Sigmoid colon (tissue), 7 donors: ENCODE measurements at places on chromosomes 2 and 18. TPM values are rescaled to one million over a fixed set of nuclear protein-coding genes. Genes with fewer than 3 reads are reported as not detected.

DNA sequence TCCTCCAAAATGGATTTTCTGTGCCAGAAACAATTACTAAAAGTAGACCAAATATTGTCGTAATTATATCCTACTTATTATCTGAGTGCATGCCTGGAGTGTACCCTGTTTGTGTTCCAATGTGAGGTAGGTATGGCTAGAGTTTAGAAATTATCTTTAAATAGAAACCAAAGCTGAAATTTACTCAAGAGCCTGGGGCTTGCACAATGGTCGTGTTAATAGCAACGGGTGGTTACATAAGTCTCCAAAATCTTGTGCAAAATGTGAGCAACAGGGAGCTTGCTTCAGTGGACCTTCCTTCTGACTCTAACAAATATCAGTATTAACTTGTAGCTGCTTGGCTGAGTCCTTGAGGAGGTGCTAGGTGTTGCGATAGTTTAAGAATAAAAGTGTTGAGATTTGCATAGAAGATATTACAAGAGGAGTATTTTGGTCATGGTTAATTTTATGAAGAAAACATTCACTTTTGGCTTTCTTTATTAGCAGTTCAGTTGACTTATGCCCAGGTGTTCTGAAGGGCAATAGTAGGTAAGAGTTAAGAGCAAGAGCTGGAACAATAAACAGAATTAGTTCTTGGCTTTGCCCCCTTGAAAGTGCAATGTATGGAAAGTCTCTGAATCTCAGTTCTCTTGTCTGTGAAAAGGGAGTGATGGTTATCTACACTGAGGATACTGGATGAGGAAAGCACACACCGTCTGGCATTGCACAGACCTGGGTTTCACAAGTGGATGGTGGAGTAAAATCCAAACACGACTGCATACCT is 4.6 kb downstream of the CXCR4 start:
- no peak for DNase-seq

DNA sequence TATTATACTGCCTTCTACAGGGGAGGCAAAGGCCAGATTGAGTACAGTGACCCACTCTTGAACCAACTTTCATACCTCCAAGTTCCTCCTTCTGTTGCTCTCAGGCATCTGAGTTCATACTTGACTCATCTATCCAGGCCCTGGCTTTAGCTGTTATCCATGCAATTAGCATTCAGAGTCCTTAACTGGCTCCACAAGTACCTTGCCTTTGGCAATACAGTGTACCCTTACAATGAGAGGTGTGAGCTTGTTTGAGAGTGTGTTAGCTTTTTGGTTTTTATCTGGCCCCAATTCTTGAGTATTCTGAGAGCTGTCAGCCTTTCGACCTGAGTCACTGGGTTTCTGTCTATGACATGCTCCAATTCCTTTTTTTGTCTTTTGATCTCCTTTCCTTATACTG is 60.2 kb downstream of the EHD3 start:
- DNase-seq = no peak

DNA sequence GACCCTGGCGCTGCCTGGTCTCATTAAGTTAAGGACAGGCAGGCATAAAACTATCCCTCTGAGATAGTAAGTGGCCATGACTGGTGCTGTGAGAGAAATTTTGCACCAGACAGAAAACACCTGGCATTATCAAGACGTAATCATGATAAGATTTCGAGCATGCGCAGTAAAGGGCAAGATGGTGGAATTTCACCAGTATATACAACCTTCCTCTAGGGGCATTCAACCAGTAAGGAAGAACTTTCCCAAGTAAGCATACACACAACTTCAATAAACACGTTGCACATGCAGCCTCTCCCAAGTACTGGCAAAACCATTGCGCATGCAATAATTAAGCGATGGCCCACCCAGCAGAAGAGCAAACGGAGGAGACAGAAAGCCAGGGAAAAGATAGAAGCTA is 1376.4 kb upstream of the CRIM1 start:
- no peak for DNase-seq

- peak; percentile 60 for DNase-seq
These were observed 42.6 kb downstream of the PXDN start for GRCh38 chr2:1701556-1702185.

GRCh38 chr18:31633392-31634330 is 42.0 kb downstream of the TTR start:
- no peak for DNase-seq

- no peak for DNase-seq
These were observed 894.4 kb downstream of the BCL11A start for GRCh38 chr2:59658906-59659635.

DNA sequence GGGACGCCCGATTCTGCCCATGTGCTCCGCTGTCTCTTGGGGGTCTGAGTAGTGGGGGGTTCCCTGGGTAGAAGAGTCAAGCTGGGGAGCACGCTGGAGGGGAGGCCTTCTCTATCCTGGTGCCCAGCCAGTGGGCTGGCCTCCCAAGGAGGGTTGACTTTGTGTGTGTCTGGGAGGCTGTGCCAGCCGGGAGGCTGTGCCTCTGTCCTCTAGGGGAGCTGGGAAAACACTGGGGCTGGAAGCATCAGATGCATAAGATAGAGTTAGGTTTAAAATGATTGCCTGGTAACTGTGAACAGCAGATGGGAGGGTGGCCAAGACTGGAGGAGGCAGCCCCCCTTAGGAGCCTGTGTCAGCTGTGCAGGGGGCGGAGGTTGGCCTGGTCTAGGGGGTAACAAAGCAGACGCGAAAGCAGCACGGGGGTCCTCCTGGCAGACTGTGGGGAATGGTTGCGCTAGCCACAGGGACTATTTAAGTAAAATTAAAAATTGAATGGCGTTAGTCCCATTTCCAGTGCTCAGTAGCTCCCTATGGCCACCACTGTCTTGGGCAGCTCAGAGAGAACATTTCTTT is 1.3 kb downstream of the ING5 start:
- DNase-seq = no peak

GRCh38 chr2:132814651-132815050 is 144.6 kb upstream of the LYPD1 start:
- DNase-seq = no peak

DNA sequence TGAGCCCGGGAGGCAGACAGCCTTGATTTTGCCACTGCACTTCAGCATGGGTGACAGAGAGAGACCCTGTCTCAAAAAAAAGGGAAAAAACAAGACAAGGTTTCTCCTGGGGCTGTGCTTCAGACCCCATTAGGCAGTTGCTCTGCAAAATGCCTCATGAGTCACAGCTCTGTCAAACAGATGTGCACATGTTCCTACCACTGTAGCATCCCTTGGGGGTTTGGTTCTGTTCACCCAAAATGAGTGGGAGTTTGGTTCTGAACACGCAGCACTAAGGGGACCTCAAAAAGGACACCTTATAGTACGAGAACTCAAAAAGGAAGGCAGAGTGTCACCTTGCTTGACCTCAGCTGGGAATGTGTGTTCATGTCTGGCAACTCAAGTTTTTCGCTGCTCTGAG is 134.9 kb downstream of the RPIA start:
- no peak for DNase-seq

DNA sequence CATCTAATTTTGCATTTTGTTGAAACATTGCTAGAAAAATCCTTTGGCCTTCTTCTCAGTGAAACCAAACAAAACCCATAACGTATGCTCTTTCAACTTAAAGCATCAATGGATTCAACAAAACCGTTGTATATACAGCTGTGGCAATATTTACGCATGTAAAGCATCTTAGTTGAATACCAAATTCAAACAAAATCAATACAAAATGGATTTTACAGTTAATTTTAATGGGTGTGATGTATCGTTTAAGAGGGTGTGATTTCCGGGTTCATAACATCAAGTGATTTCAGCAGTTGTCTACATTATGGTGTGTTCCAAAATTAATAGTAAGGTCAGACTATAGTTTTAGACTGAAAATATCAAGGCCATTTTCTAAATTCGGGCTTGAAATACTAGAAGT is 198.2 kb downstream of the TGIF1 start:
- no peak for DNase-seq

GRCh38 chr2:46171996-46172546 is 125.1 kb upstream of the EPAS1 start:
- DNase-seq = no peak

GRCh38 chr2:228417956-228418355 is 236.5 kb upstream of the SPHKAP start:
- no peak for DNase-seq

- DNase-seq = no peak
These were observed 42.9 kb downstream of the SRBD1 start for GRCh38 chr2:45567974-45568789.

DNA sequence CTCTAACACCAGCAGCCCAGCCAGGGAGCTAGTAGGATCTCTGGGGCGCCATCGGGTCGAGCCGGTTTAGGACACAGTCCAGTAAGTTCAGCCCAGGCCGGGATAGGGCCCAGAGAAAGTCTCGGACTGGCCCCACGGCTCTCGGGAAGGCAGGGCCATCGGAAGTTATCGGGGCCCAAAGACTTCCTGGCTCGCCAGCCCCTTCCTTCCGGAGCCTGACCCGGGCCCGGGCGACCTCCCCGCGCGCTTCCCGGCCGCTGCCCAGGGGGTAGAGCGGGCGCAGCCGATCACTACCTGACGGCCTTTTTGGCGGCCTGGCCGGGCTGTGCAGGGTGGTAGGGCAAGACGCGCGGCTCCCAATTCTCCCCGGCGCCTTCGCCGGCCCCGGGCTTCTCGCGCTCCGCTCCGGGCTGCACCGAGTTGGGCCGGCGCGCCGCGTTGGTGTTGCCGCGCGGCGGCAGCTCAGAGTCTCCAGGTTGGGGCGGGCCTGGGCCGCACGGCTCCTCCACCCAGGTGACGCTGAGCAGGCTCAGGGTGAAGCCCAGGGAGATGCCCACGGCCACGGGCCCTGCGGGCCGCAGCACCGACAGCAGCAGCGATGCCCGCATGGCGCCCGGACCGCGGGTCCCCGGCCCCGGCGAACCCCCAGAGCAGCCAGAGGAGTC is 546 bp downstream of the CHPF start:
- no peak for DNase-seq

DNA sequence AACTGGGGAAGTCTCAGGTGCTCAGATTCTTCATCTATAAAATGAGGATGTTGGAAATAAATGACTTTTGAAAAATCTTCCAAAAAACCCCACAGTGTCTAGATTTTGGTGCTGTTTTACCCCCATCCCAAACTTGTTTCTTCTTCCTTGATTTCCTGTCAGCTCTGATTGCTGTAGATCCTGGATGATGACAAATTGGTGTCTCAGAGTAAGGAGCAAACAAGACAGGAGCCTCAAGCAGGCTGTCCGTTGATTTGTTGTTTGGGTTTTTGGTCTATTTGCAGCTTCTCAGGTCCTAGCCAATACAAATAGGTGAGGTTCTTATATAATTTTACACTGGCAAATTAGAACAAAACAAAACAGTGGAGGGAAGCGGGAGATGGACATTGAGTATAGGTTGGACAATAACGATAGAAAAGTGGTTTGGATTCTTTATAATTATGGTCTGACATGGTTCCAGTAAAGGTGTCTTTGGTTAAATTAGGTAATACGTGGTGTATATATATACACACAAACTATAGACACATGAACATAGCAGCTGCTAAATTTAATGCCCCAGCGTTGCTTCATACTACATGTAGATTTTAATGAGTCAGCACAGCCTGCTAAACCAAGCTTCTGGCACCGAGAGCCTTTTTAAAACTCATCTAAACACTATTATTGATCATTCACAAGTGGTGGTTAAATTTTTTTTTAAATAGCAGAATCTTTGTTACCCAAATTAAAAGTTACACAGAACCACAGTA is 142.5 kb downstream of the FMNL2 start:
- DNase-seq = no peak

GRCh38 chr2:117502121-117502520 is 312.4 kb upstream of the DDX18 start:
- no peak for DNase-seq

GRCh38 chr2:80968450-80968849 is 663.9 kb upstream of the LRRTM1 start:
- DNase-seq = no peak

DNA sequence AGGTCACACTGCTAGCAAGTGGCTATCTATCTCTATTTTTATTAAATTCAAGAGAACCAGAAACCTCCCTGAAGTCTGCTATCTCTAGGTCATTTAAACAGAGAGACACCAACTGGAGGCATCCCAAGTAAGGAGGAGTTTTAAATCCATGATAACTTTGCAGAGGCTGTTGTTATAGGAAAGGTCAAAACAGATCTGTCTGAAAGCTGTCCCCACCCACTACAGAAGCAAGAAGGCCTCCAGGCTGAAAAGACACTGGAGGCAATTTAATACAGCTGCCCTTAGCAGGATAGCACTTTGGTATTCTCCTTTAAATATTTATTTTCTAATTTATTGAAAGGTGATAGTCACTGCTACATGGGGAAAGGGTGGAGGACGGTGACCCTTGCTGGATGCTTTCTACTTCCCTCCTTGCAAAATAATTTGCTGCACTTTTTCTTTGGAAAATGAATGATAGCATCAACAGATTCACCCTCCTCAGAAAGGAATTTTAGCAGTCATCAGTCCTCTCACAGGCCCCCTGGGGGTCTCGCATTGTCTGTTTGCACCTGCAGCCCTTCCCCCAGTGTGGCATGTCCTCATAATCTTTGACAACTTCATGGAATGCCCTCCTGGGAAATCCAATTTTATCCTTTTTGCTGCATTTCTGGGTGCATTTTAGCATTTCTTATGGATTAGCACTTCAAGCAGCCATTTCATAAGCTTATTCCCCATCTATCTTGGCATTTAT is 429.5 kb upstream of the TNP1 start:
- no peak for DNase-seq

- no peak for DNase-seq
These were observed 88.2 kb downstream of the ACKR3 start for GRCh38 chr2:236657801-236658200.

DNA sequence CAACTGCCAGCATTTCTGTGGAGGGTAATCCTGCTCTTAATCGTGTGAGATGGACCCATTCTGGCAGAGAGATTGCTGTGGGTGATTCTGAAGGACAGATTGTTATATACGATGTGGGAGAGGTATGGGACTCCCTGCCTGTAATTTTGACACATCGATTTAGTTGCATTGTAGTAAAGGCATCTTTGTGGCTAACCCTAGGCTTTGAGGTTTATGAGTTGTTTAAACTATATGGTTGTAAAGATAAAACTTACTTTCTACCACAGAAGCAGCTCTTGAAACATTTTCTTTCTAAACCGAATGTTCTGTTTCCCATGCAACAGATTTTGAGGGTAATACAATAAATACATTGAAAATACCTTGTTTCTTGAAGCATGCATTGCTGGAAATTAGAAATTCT is 58.5 kb downstream of the DYNC1I2 start:
- DNase-seq = no peak

GRCh38 chr2:98012561-98012991 is 16.8 kb upstream of the TMEM131 start:
- no peak for DNase-seq

- no peak for DNase-seq
These were observed 528 bp upstream of the PCGF1 start for GRCh38 chr2:74507926-74508520.

GRCh38 chr2:215811409-215812345 is 201.7 kb downstream of the MREG start:
- no peak for DNase-seq

GRCh38 chr2:100786297-100786658 is 33.7 kb upstream of the NPAS2 start:
- DNase-seq = no peak

RIT2 gene
- not detected for total RNA-seq

AAK1 gene
- total RNA-seq = 24.3 TPM

TLX2 gene
- total RNA-seq = 1.9 TPM

MYOM1 gene
- 37.7 TPM for total RNA-seq

SCN1A gene
- 0.33 TPM for total RNA-seq

TOGARAM2 gene
- total RNA-seq = 3.2 TPM

AFF3 gene
- 18.6 TPM for total RNA-seq

CFAP53 gene
- total RNA-seq = not detected

GAL3ST2 gene
- total RNA-seq = 0.33 TPM

TSPYL6 gene
- total RNA-seq = 0.16 TPM

ITPRID2 gene
- 129 TPM for total RNA-seq

TMEM37 gene
- 1.1 TPM for total RNA-seq

IL1RN gene
- total RNA-seq = 0.55 TPM

SERPINB11 gene
- not detected for total RNA-seq
